ENCODE measurements at places on chromosomes 16 and 17.

GRCh38 chr17:74466111-74466827 is at the start of gene CD300A:
TSS of gene CD300A (plus strand) at chr17:74466634. CDS start at chr17:74466704, 70 bp downstream.
- no peak for DNase-seq

GRCh38 chr17:66441101-66441661 is 138.8 kb downstream of the PRKCA start:
- DNase-seq = no peak

- DNase-seq = peak; percentile 62
Measured at GRCh38 chr17:74332763-74333283, 6.8 kb downstream of the KIF19 start.

GRCh38 chr16:79191933-79192332 is 408.6 kb downstream of the MAF start:
- DNase-seq = no peak

GRCh38 chr16:90020838-90021382 is 1.7 kb upstream of the DBNDD1 start:
- peak; percentile 41 for DNase-seq

- DNase-seq = no peak
Measured at GRCh38 chr17:68255731-68256538, 8.1 kb downstream of the AMZ2 start.

DNA sequence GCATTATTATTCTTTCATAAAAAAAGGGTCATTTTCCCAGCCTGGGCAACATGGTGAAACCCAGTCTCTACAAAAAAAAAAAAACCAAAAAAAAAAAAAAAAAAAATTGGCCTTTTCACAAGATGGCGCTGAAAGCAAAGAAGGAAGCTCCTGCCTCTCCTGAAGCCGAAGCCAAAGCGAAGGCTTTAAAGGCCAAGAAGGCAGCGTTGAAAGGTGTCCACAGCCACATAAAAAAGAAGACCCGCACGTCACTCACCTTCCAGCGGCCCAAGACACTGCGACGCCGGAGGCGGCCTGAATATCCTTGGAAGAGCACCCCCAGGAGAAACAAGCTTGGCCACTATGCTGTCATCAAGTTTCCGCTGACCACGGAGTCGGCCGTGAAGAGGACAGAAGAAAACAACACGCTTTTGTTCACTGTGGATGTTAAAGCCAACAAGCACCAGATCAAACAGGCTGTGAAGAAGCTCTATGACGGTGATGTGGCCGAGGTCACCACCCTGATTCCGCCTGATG is 4.9 kb upstream of the PGAP6 start:
- DNase-seq = no peak

- no peak for DNase-seq
Measured at GRCh38 chr16:15035163-15035729, 20.6 kb downstream of the NTAN1 start.

DNA sequence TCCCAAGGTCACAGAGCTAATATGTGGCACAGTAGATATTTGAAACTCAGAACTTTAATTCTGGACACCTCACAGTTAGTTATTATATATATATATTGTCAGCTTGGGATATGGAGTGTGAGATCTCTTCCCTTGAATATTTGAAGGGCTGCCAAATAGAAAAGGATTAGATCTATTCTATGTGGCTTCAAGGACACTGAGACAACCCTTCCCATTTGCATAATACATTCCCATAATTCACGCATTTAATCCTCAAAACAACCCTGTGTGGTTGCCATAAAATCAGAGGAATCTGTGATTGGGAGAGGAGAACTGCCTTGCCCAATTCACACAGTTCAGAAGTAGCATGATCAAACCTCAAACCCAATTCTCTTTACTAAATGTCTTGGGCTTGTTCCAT is 365.8 kb upstream of the DYNLRB2 start:
- DNase-seq = no peak

DNA sequence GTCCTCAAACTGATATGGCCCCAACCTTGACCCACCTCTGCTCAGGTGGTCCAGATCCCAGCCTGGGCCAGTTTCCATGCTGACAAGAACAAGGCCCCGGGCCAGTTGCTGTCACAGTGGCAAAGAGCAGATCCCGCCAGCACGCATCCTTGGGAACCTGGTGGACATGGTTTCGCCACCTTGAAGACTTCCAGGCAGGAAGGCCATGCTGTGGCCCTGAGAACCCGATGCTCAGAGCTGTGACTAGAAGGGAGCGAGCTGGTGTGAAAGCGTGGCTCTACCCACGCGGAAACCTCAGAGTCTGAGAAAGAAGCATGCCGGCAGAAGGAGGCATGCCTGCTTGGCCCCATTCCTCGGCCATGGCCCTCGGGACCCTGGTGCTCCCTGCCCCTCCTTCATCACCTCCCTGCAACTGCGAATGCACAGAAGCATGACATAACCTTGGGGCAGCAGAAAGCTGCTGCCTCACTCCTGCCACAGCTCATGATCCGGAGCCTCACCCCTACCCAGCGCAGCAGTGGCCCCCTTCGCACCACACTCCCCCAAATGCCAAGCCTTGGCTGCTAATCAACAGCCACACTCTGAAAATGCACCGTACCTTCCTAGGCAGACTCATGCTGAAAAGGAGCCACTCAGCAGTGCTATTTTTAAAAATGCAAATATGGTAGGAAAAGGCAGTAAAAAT is 33.2 kb downstream of the UBE2O start:
- no peak for DNase-seq

GRCh38 chr16:5891296-5891695 is 793.7 kb upstream of the EEF2KMT start:
- DNase-seq = no peak

DNA sequence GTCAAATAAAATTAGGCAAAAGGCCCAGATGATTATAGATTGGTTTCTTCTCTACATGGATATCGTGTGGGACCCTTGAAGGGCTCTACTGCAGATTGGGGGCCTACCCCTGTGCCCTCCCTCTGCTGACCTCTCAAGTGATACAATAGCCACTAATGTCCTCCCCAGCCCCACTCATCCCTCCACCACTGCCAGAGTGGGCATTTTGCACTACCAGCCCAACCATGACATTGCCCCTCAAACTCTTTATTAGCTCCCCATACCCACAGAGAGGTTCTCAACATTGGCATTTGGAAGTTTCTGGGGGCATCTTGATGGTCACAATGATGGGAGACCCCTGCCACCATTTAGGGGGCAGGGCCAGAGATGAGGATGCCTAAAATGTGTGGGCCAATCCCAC is 41.8 kb downstream of the CCDC182 start:
- DNase-seq = no peak

GRCh38 chr17:44758414-44759085 is at the start of gene ADAM11:
TSS of gene ADAM11 (plus strand) at chr17:44758988. CDS start at chr17:44759200, 212 bp downstream.
- DNase-seq = peak; percentile 14

- DNase-seq = no peak
Measured at GRCh38 chr17:4823373-4824089, 9.6 kb upstream of the MINK1 start.

GRCh38 chr16:59971264-59971663 is 1237.1 kb upstream of the GOT2 start:
- no peak for DNase-seq

DNA sequence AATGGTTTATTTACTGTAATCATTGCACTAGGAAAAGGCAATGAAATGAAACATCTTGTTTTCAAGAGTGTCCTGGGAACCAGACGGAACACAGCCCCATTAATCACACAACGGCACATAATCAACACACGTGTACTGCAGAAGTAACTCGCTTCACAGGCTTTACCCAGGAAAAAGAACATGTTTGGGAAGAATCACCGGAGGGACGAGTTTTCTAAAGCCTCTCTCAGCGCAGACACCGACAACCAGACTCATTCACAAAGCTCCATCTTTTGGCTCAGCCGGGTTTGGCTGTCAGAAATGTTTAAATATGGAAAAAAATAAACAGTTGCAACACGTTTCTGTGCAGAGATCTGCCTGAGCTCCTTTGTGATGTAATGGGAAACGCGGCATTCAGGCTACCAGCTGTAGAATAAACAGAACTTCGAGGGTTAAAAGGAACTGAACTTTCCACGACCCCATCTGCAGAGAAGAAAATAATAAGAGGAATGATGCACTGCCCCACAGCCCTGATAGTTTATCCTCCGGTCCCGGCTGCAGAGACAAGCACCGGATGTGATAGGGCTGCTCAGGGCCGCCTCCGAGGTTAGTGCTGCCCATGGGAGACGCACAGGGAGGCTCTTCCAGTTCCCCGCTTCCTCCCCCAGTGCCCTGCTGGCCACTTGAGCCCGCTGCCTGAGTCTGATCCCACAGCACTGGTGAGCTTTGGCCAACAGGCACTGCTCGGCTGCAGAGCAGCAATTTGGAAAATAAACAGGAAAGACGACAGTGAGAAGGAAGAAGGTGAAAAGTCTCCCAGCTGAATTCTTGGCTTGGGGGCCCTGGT is 119.8 kb downstream of the HIC1 start:
- no peak for DNase-seq

DNA sequence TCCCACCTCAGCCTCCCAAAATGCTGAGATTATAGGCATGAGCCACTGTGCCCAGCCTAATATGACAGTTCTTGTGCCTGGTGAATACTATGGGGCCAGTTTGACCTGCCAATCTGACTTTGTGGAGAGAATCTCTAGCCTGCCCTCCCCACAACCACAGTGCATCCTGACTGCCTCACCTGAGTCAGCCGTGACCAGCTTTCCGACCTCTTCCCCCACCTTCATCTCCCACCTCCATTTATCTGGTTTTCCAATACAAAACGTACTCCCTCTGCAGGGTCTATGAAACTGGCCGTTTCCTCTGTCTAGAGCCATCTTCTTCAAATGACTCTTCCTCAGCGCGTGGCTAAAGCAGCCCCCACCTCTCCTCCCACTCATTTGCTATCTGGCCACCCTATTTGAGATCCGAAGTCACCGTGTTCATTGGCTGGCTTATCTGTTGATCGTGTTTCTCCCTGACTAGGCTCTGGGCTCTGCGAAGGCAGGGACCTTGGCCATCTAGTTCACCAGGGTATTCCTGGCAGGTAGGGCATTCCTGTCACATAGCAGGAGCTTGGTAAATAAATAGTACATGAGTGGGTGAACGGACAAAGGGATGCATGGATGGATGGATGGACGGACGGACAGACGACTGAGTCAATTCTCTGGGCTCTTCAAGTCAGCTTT is 22.3 kb upstream of the PLLP start:
- no peak for DNase-seq

- no peak for DNase-seq
Measured at GRCh38 chr16:27313422-27314160, at the start of gene IL4R. TSS of gene IL4R (plus strand) at chr16:27313974. CDS start at chr16:27340204, 26,230 bp downstream.

DNA sequence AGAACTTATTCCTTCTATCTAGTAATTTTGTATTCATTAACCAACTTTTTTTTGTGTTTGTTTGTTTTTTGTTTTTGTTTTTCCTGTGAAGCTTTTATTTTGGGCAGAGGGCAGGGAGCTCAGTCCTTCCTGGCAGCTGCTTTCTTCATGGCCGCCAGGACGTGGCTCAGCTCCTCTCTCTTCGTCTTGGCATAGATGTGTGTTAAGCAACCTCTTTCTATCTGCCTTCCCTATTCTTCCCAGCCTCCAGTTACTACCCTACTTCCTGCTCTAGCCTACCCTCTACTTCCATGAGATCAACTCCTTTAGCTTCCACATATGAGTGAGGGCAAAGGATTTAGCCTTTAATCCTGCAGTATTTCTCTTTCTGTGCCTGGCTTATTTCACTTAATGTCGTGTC is 8.2 kb upstream of the BRD7 start:
- no peak for DNase-seq

- DNase-seq = no peak
Measured at GRCh38 chr16:8872967-8873865, 4.4 kb upstream of the CARHSP1 start.

GRCh38 chr16:20241321-20241720 is 86.0 kb downstream of the GP2 start:
- no peak for DNase-seq

DNA sequence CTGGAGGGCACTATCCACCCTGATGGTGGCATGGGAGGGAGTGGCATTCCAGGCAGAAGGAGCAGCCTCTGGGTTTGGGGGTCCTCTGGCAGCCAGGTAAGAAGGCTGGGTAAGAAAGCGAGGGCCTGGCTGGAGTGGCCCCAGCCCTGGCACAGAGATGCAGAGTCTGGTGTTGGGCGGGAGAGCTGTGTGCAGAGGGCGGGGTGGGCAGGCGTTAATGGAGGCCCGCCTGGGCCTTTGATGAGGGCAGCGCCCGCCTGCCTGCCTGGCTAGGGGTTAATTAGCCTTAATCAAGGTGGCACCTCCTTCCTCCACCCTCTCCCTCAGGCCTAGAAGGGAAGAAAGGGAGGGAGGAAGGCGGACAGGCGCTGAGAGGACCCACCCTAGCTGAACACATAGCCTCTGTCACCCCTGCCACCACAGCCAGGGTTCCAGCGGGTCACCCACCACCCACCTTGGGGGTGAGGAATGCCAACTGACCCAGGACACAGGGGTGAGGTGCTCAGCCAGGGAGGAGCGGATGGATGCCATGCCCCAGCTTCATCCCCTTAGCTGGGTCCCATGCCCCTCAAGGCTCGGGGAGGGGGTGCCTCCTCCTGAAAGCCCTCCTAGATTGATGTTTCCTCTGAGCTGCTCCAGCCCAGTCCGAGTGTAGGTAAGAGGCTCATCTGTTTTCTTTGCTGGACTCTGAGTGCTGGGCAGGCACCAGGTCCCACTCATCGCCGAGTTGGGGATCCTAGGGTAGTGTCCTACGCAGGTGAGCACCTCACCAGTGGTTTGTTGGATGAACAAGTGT is 13.4 kb upstream of the FAM83G start:
- DNase-seq = no peak

DNA sequence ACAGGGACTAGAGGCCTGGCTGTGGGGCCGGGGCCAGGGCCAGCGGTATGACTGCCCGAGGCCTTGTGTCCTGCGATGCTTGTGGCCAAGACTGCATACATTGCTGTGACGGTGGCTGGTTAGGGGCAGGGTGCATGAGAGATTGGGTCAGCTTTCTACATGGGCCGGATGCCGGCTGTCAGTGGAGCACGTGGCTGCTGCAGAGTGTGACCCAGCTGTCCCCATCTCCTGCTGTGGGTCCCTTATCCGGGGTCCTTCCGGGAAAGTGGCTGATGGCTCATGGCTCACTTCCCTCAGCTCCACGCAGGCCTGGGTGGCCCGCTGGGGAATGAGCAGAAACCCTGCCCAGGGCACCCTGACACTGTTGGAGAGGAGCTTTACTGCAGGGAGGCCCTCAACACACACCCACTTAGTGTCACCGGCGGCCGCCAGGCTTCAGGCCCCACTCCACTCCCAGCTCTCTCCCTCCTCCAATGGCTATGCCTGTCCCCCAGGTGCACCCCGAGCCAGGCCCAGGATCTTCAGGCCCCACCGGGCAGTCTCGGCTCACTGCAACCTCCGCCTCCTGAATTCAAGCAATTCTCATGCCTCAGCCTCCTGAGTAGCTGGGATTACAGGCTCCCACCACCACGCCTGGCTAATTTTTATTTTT is 808 bp upstream of the RGS11 start:
- no peak for DNase-seq

GRCh38 chr17:56819431-56820145 is 14.1 kb downstream of the C17orf67 start:
- peak; percentile 72 for DNase-seq

DNA sequence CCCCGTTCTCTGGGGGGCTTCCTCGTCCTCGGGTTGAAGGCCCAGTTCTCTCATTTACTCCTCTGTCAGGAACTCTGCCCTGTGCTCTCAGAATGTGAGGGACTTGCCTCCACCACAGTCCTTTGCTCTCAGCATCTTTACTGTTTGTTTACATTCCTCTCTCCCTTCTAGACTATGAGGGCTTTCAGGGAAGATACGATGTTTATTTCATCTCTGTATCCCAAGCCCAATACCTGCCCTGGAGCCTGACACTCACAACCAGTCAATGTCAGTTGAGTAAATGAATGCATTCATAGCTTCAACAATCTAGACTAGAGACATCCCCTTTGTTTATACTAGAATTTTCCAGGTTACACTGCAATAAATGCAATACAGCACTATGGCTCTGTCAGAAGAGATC is 409.6 kb upstream of the CDH11 start:
- no peak for DNase-seq

- no peak for DNase-seq
Measured at GRCh38 chr16:4214215-4214621, 27.7 kb downstream of the SRL start.
